ENCODE measurements at places on chromosomes 3 and 15. TPM values are rescaled to one million over a fixed set of nuclear protein-coding genes. Genes with fewer than 3 reads are reported as not detected.

GRCh38 chr3:127888564-127889107 is 26.4 kb upstream of the KBTBD12 start:
- no peaks in the 10 kb centered on the region for H3K4me1 ChIP-seq
- H3K4me3 ChIP-seq: no peak overlapping the region
- H3K27ac ChIP-seq: no peak overlapping the region
- no peaks in the 10 kb centered on the region for H3K36me3 ChIP-seq
- DNase-seq: no peak

GRCh38 chr3:191350396-191351090 is 20.2 kb upstream of the UTS2B start:
- peak overlapping the region; percentile 20 for H3K4me3 ChIP-seq
- H3K36me3 ChIP-seq: no peaks in the 10 kb centered on the region
- H3K27me3 ChIP-seq: no peaks in the 10 kb centered on the region

DNA sequence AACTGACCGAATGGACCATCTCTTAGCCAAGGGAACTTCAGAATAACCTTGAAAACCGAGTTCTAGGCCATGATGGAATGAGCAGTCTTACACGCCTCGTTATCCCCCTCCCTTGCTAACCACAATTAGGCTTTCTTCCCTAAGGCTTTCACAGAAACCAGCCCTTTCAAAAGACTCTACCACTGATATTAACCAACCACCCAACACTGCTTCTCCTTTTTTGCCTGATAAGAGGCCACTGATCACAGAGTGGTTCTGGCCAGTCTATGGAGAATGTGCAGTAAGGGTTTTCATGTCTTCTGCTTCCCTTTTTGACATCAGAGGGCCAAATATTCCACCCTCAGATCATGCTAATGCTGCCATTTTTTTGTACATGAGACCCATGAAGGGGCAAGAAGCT is 59.3 kb downstream of the MCF2L2 start:
- DNase-seq: no peak
- no peak overlapping the region for H3K4me3 ChIP-seq
- H3K36me3 ChIP-seq: no peaks in the 10 kb centered on the region
- H3K27me3 ChIP-seq: peaks cover 5% of the 10 kb centered on the region
- H3K27ac ChIP-seq: no peak overlapping the region

DNA sequence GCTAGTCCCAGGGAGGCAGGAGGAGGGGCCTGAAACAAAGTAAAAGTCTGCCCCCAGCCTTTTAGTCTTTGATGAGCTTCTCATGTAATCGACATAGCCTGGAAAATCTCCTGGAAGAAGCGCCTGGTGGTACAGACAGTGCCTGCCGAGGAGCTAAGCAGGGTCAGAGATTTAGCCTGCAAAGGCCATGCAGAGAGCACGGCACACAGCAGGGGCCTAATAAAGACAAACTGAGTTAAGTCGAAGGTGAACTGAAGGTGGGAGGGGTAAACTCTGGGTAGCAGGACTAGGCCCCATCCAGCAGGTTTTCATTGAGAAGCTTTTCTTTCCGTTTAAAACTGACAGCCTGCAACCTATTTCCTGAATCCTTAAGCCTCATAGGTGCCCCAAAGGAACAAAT is 115.5 kb upstream of the ABHD17C start:
- peaks cover 67% of the 10 kb centered on the region for H3K36me3 ChIP-seq
- H3K4me1 ChIP-seq: peaks cover 4% of the 10 kb centered on the region
- no peaks in the 10 kb centered on the region for H3K27me3 ChIP-seq
- H3K27ac ChIP-seq: no peak overlapping the region
- H3K4me3 ChIP-seq: no peak overlapping the region

DNA sequence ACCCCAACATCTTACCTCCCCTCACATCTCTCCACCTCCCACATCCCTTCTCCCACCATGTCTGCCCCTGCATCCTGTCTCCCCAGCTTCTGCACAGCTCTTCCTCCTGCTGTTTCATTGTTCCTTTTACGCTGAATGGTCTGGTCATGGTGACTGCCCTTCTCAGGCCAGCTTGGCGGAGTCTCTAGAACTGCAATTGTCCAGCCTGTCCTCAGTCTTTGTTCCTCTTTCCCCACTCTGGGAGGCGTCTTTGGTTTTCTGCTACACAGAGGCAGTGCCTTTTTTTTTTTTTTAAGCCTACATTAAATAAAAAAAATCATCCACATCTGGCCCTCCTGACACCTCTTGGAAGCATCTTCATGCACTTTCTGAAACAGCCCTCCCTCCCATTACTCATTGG is 49.1 kb upstream of the SEC22A start:
- H3K27ac ChIP-seq: no peak overlapping the region
- DNase-seq: no peak
- H3K4me3 ChIP-seq: no peak overlapping the region
- H3K27me3 ChIP-seq: no peaks in the 10 kb centered on the region

- no peaks in the 10 kb centered on the region for H3K36me3 ChIP-seq
- DNase-seq: no peak
- no peaks in the 10 kb centered on the region for H3K27me3 ChIP-seq
- H3K4me1 ChIP-seq: no peaks in the 10 kb centered on the region
These were observed 57.7 kb downstream of the CNTN4 start for GRCh38 chr3:2156244-2156847.

DNA sequence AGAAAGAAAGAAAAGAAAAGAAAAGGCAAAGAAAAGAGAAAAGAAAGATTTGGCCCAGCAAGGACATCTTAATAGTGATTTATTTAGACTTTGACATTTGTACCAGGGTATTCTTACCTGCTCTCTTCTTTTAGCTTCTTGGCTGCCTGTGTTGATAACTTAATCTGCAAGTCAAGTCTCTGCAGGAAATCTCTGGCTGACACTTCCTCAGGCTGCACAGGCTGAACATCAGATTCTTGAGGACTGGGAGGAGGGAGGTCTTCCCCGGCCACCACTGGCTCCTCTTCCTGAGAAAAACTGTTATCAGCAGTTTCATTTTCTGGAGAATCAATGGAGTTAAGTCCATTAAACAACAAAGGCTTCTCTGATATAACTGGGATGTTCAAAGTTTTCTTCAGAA is 12.8 kb downstream of the LYSMD2 start:
- H3K4me1 ChIP-seq: peaks cover 14% of the 10 kb centered on the region
- H3K4me3 ChIP-seq: no peak overlapping the region
- no peak overlapping the region for H3K27ac ChIP-seq
- DNase-seq: no peak

- no peaks in the 10 kb centered on the region for H3K4me1 ChIP-seq
- H3K4me3 ChIP-seq: no peak overlapping the region
- H3K27ac ChIP-seq: no peak overlapping the region
- no peaks in the 10 kb centered on the region for H3K27me3 ChIP-seq
- no peak for DNase-seq
These were observed 98.3 kb upstream of the SPATA12 start for GRCh38 chr3:56962206-56962605.

- H3K4me1 ChIP-seq: no peaks in the 10 kb centered on the region
- H3K27ac ChIP-seq: no peak overlapping the region
- H3K4me3 ChIP-seq: no peak overlapping the region
- peaks cover 26% of the 10 kb centered on the region for H3K27me3 ChIP-seq
- no peak for DNase-seq
- no peaks in the 10 kb centered on the region for H3K36me3 ChIP-seq
These were observed 39.1 kb downstream of the TRPM1 start for GRCh38 chr15:31062310-31062847.

GRCh38 chr3:100523050-100523760 is 30.8 kb downstream of the TMEM45A start:
- no peak for DNase-seq
- H3K27me3 ChIP-seq: no peaks in the 10 kb centered on the region
- H3K4me1 ChIP-seq: 0 out of 2 replicates have a peak, but pooled peaks cover 2% of the 10 kb centered on the region
- no peaks in the 10 kb centered on the region for H3K36me3 ChIP-seq

- H3K4me1 ChIP-seq: no peaks in the 10 kb centered on the region
- H3K36me3 ChIP-seq: no peaks in the 10 kb centered on the region
- no peak for DNase-seq
These were observed 12.1 kb downstream of the ZDHHC19 start for GRCh38 chr3:196198771-196199753.

DNA sequence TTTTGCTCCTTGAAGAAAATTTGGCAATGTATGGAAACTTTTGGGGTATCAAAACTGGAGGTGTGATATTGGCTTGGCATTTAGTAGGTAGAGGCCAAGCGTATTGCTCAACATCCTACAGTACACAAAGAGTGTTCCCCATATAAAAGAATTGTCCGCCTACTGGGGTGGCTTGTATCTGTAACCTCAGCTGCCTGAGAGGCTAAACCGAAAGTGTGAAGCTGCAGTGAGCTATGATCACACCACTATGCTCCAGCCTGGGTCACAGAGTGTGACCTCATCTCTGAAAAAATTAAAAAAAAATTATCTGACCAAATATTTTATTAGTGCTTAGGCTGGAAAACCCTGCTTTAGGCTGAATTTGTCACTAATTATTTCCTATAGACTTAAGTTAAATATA is 483.9 kb downstream of the PYDC2 start:
- H3K36me3 ChIP-seq: no peaks in the 10 kb centered on the region
- H3K4me1 ChIP-seq: no peaks in the 10 kb centered on the region
- no peak overlapping the region for H3K4me3 ChIP-seq

GRCh38 chr3:52507359-52507758 is 12.2 kb downstream of the STAB1 start:
- H3K36me3 ChIP-seq: no peaks in the 10 kb centered on the region
- H3K4me1 ChIP-seq: peaks cover 3% of the 10 kb centered on the region
- H3K27me3 ChIP-seq: peaks cover 28% of the 10 kb centered on the region
- peak; percentile 61 for DNase-seq
- no peak overlapping the region for H3K27ac ChIP-seq

DNA sequence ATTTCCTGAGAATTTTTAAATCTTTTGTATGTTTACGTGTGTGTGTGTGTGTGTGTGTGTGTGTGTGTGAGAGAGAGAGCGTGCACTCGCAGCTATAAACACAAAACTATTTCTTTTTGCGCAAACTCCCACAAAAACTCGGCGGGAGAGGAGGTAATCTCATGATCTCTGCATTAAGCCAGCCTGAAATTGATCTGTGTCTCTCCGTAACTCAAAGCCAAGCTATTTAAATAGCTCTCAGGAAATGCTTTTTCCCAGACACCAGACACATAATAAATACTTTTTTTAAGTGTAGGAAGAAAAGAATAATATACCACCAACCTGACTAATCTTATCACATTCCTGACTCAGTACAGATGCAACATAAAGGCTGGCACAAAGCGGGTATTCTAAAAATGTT is 226.8 kb downstream of the MAGI1 start:
- no peak overlapping the region for H3K4me3 ChIP-seq
- DNase-seq: peak; percentile 13
- no peaks in the 10 kb centered on the region for H3K36me3 ChIP-seq
- no peaks in the 10 kb centered on the region for H3K27me3 ChIP-seq

- H3K4me1 ChIP-seq: no peaks in the 10 kb centered on the region
- no peak overlapping the region for H3K4me3 ChIP-seq
- no peaks in the 10 kb centered on the region for H3K27me3 ChIP-seq
- H3K27ac ChIP-seq: no peak overlapping the region
- DNase-seq: no peak
- no peaks in the 10 kb centered on the region for H3K36me3 ChIP-seq
These were observed 28.6 kb downstream of the COL6A5 start for GRCh38 chr3:130374033-130374432.

GRCh38 chr3:172582712-172583111 is 59.5 kb upstream of the TNFSF10 start:
- no peaks in the 10 kb centered on the region for H3K27me3 ChIP-seq
- peak; percentile 83 for DNase-seq
- H3K4me1 ChIP-seq: no peaks in the 10 kb centered on the region
- no peak overlapping the region for H3K27ac ChIP-seq
- no peak overlapping the region for H3K4me3 ChIP-seq

Gene CACNA2D3
- 0.36 TPM for total RNA-seq

Gene HSPBAP1
- 4.8 TPM for total RNA-seq

Gene ARIH2
- total RNA-seq: 73.0 TPM

Gene CELSR3
- total RNA-seq: 0.18 TPM

Gene ANKRD63
- under 0.01 TPM for total RNA-seq
